ENCODE measurements at places on chromosomes 12 and 14.
A peak's percentile ranks its signal among the peaks of the same experiment; 100 is the strongest.

DNA sequence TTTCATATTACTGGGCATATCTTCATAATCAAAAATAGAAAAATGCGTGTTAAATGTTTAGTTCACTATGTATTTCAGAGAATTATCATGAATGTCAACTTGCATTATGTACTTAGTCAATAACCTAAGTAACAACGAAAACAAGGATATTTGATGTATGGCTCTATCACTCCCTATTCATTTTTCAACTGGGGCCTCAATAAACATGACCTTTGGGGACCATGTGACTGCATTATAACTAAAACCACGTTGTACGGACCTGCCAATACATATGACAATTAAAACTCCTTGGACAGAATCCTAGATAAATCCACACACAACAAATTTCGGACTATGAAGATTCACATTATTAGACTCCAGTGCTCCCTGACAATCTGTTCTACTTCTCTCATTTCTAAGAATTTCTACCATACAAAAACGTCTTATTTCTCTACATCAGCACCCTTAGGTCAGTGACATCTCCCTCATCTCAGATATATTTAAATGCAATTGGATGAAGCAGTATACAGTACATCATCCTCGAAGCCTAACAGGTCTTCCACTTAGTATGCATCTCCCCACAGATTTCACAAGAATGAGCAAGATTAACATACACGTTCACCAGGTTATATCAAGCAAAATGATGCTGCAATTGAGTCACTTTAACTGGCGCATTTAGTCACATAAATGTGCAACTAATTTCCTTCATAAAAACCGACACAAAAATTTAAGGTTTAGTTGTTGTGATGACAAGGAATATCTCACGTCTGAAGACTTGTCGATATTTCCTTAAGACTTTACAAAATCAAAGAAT, 1.5 kb downstream of the UBE2N start:
- H3K36me3 ChIP-seq: no peaks in the 10 kb centered on the region
- peaks cover 17% of the 10 kb centered on the region for H3K4me1 ChIP-seq
- H3K27ac ChIP-seq: peak overlapping the region; percentile 10
- H3K4me3 ChIP-seq: peak overlapping the region; percentile 93

- H3K36me3 ChIP-seq: no peaks in the 10 kb centered on the region
- H3K27me3 ChIP-seq: no peaks in the 10 kb centered on the region
Measured at GRCh38 chr14:38135106-38135867, 72.4 kb upstream of the SSTR1 start.

DNA sequence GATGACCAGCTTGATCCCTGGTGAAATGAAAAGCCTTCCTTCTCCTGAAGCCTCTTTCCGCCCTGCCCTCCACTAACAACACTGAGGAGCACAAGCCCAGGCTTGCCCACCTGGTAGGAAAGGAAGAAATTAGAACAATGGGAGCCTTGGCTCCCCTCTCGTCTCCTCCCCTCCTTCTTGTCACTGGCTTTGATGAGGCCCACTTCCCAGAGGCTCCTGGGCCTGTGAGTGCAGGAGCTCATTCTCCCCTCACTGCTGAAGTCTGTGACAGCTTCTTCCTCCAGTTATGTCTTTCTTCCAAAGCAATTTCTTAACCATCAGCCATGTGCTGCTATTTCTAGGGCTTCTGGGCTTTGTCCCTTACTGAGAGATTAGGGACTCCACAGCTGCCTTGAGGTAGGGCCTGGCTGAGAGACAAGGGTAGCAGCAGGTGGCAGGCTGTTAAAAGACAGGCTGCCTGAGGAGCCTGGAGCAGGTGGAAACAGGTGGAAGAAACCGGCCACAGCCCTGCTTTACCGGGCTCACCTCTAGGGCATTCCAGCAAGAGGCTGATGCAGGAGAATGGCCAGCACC, 53.6 kb upstream of the SRSF5 start:
- no peaks in the 10 kb centered on the region for H3K27me3 ChIP-seq
- no peak overlapping the region for H3K4me3 ChIP-seq
- peak; percentile 34 for DNase-seq
- peaks cover 2% of the 10 kb centered on the region for H3K36me3 ChIP-seq
- H3K4me1 ChIP-seq: peaks cover 17% of the 10 kb centered on the region
- H3K27ac ChIP-seq: peak overlapping the region; percentile 67

DNA sequence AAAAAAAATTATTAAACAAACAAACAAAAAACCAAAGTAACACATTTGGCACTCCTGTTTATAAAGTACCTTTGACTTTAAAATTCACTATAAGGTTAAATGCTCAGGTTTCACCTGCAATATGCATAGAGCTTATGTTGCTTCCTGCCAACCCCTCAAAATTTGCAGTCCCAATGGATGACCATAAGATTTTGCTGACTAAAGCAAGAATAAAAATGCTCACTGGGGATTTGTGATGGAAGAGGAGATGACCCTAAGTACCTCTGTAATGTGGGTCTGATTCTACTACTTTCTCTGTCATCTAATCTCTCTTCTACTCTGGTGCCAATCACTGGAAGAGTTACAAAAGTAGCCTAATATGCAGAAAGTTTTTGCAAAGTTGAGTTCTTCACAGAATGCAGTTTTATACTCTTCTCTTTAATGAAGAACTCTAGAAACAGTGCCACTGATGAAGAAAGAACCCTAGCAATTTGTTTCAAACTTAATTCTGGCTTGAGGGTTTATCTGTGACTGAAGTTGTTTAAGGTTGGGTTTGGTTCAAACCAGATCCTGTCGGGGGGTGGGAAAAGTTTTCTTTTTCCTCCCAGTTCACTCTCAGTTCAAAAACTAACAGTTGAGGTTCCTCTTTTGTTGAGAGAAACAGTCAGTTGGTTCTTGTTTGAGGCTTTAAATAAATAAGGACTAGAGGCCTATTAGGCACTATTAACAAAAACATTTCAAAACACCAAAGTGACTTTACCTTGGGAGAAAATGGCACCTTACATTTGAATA, 10.9 kb downstream of the WASHC3 start:
- H3K36me3 ChIP-seq: no peaks in the 10 kb centered on the region
- no peak overlapping the region for H3K4me3 ChIP-seq

- no peaks in the 10 kb centered on the region for H3K4me1 ChIP-seq
- no peaks in the 10 kb centered on the region for H3K36me3 ChIP-seq
- H3K27me3 ChIP-seq: no peaks in the 10 kb centered on the region
Measured at GRCh38 chr14:66351310-66351709, 134.9 kb upstream of the CCDC196 start.

GRCh38 chr12:51726161-51726560, 122.4 kb downstream of the FIGNL2 start:
- no peaks in the 10 kb centered on the region for H3K4me1 ChIP-seq
- no peak overlapping the region for H3K4me3 ChIP-seq
- H3K27ac ChIP-seq: no peak overlapping the region
- no peaks in the 10 kb centered on the region for H3K36me3 ChIP-seq
- no peak for DNase-seq
- no peaks in the 10 kb centered on the region for H3K27me3 ChIP-seq

All from Caco-2 (cell line).